Right hindlimb (tissue), 1 donor: ENCODE measurements at places on chromosomes 3 and 15.

DNA sequence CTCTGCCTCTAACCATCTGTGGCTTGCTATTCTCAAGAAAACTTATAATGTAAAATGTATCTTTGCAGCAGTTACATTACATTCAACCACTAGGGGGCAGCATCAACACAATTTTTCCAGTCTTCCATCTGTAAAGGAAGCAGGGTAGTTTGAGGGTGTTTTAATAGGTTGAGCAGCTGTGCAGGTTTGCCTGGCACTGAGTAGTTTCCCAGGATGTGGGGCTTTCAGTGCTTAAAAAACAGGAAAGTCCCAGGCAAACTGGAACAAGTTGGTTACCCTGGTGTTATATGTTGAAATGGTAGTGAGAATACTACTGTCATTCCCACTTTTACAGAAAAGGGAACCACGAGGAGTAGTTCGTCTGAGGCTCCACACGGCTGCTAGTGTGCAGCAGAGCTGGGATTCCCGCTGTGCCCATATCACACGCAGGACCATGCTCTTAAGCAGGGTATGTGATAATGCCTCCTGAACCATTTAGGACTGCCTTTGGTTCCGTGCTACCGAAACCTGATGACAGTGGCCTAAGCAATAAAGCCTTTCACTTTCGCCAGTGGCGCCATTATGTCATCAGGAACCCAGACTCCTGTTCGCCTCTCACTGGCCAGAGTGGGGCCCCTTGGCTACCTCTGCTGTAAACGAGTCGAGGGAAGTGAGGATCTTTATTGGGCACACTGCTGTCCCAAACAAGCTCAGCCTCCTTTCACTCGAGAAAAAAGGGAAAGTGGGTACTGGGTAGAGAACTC lies 64.7 kb upstream of the ZBTB38 start:
- DNase-seq = peak; percentile 69

GRCh38 chr15:93019090-93019489 lies 69.9 kb downstream of the RGMA start:
- no peak for DNase-seq

GRCh38 chr3:53264718-53265117 lies 8.9 kb upstream of the TKT start:
- no peak for DNase-seq

DNA sequence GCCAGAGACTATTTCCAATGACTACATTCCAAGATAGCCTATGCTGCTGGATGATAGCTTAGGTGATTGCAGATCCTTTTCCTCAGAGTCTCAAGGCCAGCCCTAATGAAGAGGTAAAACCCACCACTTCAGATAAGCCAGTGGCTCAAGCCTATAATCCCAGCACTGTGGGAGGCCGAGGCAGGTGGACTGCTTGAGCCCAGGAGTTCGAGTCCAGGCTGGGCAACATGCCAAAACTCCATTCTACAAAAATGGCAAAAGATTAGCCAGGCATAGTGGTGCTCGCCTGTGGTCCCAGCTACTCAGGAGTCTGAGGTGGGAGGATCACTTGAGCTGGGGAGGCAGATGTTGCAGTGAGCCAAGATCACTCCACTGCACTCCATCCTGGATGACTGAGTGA lies 495.3 kb downstream of the ZIC1 start:
- DNase-seq = no peak

DNA sequence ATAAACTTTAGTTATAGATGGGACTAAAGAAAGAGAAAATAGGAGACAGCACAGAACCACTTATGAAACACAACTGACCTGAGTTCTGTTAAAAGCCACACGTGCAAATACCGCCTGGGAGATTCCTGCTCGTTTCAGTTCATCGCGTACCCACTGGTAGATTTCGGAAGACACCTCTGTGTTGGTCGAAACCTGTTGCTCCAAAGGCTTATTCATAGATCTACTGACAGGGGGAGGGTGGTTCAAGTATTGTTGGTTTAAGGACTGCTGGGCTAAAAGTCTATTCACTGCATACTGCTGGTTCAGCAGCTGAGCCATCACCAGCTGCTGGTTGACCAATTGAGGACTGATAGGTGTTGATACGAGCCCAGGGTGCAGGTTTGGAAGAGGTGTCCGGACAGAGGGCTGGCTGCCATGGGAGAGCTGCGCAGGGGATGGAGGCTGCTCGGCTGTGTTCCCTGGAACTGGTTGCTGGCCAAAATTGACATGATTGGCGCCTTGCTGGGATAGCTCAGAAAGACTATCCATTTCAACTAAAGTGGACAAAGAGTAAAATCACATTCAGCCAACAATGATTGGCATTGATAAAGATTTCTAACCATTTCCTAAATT lies 30.6 kb downstream of the SATB1 start:
- DNase-seq = no peak

GRCh38 chr15:83559310-83559966 lies 94.5 kb upstream of the ADAMTSL3 start:
- DNase-seq = peak; percentile 70

GRCh38 chr3:27311400-27311799 lies 57.8 kb downstream of the NEK10 start:
- DNase-seq = no peak

GRCh38 chr3:86708893-86709292 lies 282.1 kb downstream of the VGLL3 start:
- no peak for DNase-seq

DNA sequence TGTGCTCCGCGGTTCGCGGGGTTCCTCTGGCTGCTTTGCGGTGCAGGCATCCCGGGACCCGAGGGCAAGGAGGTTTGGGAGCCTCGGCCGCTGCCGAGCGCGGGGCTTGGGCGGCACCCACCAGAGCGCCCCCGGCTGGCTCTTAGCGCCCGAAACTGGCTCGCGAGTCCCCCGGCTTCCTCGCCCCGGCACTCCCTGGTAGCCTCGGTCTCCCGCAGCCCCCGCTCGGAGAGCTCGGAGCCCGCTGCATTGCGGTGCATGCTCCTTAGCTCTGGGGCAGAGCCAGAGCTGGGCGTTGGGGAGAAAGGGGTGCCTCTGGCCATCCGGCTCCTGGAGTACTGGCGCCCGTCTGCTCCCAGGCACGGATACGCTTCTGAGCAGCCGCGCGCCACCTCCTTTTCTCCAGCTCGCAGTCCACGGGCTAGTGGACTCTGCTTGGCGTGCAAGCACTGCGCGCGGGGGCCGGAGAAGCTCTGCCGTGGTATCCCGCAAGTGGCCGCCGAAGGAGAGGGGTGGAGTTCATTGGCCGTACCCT lies 753 bp downstream of the EPHB1 start:
- DNase-seq = no peak

DNA sequence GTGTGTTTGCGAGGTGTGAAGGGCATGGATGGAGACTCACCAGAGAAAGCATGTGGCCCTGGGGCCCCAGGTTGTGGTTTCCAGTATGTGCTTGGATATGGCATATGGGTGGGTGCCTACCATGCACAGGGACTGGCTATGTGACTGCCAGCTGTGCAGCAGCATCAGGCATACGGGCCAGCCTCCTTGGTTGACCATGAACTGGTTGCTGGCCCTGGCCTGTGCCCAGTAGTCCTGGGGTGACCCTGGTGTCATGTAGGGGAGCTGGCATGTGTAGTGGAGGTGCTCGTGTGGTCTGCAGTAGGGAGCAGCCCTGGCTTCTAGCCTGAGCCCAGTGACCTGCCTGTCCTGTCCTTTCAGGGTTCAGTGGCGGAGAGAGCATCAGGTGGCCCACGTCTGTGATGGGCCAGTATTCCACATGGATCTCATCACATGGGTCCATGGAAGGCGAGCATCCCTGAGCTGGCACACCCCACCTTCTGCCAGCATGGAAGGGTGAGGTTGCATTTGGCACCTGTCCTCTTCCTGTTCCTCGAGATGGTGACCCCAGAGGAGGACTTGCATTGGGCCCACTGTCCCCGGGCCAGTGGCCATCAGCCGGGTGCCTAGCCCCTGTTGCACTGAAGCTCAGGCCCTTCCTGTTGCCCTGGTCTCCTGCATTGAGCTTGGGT lies 228.9 kb downstream of the SNRPN start:
- DNase-seq = peak; percentile 2

GRCh38 chr15:53837263-53837662 lies 77.8 kb upstream of the WDR72 start:
- no peak for DNase-seq

DNA sequence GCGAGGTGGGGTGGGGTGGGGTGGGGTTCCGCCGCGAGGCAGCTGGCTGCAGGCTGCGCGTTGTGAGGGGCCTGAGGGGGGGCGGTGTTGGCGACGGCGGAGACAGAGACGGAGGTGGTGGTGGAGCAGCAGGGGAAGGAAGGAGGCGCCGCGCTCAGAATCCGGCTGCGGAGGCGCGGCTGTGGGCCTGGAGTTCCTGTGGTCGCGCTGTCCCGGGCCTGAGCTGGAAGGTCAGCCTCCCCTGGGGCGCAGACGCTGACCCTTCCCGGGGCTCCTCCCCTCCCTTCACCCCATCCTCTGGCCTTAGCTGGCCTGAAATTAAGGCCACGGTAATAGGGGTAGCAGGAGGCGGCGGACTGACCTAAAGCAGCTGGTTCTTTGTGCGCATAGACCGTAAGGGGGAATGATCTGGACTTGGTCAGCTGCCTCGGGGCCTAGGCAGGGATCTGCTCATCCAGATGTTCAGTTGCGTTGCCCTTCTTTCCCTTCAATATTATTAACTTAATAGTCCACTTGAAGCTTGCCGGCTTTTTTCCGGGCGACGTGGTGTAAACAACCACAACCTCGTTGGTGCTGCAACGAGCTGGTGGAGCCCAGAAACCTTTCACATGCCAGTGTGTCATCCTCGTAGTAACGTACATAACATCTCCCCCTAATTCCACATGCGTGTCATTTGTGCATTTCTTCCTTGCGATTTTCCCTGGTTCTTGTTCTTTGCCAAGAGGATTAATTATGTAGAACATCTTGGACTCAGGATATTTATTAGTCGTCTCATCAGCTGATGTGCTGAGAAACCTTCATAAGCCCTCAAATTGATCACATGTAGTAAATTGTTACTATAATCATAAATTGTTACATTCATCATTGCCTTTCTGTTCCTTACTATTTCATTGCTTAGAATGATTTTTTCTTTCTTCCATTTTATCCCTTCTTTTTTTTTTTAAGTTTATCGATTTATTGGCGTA lies 626 bp downstream of the SEC62 start:
- no peak for DNase-seq

DNA sequence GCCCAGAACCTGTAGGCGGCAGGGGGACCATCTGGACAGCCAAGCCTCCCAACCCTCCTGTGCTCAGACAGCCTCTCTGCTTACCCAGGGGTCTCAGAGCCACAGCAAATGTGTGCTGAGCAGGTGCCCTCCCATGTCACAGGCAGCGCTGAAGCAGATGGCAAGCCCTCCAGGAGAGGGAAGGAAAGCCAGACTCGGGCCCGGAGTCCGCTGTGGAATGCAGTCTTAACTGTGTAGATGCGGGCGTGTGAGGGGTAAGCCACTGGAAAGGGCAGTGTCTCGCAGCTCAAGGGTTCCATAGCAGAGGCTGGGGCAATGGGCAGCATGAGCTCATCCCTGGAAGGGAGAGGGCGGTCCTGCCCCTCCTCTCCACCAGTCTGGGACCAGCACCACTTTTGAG lies 45.6 kb downstream of the UMPS start:
- DNase-seq = no peak

GRCh38 chr15:85482894-85483293 lies 102.5 kb downstream of the AKAP13 start:
- DNase-seq = no peak

- DNase-seq = no peak
These were observed 71.4 kb downstream of the TFDP2 start for GRCh38 chr3:142077859-142078500.

DNA sequence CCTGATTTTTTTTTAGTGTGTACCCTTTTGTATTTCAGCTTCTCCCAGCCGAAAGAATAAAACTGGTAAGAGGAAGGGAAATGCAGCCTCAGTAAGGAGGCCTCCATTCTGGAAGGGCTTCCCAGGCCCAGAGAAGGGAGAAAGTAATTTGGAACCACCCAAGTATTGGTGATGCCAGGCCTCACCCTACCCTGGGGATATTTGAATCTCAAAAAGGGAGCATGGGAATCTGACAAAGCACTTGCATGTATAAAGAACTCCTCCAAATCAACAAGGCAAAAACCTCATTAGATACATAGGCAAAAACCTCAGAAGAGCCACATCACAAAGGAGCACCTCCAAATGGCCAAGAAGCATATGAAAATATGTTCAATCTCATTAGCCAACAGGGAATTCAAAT lies 68.8 kb upstream of the GLCE start:
- no peak for DNase-seq

DNA sequence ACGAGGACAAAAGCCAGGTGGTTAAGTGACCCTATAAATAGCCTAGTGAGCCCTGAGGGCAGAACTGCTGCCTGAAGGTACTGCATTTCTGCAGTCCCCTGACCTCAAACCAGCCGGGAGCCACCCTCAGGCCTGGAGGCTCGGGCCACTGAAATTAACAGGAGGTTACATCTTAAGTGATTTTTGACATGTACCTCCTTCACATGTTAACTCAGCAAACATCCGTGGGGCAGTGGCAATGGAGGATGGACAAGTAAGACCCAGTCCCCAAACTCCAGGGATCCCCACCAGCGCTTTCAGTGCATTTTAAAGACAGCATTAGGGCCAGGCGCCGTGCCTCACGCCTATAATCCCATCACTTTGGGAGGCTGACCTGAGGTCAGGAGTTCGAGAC lies 26.2 kb downstream of the PSTPIP1 start:
- no peak for DNase-seq

- DNase-seq = no peak
These were observed 396.0 kb downstream of the GAP43 start for GRCh38 chr3:116019254-116019763.

DNA sequence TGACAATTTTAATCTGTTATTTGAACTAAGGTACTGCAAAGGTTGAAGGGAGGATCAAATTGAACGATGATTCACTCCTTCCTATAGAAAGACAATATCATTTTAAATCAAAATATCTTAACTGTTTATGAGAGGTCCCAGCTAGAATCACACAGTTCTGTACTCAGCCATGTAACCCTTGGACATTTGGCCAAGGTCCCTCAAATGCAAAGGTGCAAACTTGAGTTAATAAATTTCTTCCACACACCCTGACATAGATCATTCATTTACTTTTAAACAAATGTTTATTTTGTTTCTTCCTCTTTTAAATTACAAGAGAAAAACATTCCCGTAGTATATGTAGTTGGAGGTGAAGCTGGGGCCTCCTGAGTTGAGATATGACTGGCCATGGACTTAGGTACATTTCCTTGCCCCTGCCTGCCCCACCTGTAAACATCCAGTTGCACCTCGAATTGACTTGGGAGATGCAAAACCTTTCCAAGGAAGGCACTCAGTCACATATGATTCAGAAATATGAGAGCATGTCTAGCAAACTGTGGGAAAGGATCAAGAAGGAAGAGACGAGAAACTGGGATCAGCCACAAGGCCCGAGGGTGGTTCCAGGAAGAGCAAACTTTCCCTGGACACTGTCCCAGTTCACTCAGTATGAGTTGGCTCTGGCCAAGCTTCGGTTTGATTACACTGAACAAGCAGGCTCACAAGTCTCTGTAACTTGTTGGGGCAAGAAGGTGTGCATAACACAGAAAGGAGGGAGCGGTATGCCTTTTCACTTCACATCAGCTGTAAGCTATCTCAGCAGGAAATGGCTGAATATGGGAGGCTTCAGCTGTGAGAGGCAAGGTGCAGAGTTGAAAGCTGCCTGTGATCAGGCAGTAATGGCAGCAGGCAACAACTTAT lies 6.7 kb downstream of the TNFSF10 start:
- peak; percentile 55 for DNase-seq

GRCh38 chr15:39587731-39588530 lies 7.1 kb downstream of the THBS1 start:
- no peak for DNase-seq
